Activated gamma-delta T cell (primary cell): ENCODE measurements at places on chromosomes 12 and 14.

- DNase-seq = no peak
Observed at GRCh38 chr14:82755923-82756322, 1222.3 kb upstream of the SEL1L start.

DNA sequence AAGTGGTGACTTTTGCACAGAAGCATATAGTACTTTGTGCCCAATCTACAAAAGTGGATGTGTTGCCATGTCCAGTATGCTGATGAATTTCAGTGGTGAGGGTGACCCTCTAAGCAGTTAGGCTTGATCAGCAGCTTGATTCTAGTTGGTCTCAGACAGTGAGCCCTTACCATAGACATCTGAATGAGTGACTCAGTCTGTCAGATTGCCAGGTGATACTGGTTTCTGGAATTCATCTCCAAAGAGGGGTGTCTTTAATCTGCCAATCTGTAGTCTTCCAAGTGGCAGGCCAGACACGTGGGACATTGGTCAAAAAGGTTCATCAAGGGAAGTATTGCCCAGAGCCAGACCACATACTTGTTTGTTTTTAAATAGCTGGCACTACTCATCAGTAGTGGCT, 187.4 kb upstream of the SLC16A7 start:
- no peak for DNase-seq

- DNase-seq = no peak
Observed at GRCh38 chr14:75340921-75341320, 62.3 kb downstream of the FOS start.

DNA sequence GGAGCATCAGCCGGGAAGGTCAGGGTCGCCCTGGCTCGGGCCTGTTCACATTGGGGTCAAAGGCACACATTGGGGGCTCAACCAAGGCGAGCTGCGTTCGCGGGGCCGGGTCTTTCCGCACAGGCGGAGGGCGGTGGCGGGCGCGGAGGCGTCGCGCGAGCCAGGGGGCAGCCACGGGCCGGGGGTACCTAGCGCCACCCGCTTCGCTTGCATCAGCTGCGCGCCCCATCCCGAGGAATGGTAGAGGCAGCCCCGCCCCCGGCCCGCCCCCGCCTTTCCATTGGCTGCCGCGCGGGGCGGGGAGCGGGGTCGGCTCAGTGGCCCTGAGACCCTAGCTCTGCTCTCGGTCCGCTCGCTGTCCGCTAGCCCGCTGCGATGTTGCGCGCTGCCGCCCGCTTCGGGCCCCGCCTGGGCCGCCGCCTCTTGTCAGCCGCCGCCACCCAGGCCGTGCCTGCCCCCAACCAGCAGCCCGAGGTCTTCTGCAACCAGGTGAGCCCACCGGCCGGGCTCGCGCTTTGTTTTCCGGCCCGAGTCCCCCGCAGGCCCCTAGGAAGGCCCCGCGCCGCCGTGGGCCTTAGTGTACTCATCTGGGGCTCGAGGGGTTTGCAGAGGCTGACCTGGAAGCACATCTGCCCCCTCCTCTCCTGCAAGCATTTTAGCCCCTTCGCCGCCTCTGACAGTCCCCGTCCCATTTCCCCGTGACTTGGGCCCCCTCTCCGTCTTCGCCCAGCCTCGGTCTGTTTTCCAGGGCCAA, at the start of gene ALDH2:
Gene ALDH2, plus strand, starts transcription at position 326 of the 754 bp plus-strand sequence. Its CDS starts 50 bp downstream, at position 376.
- peak; percentile 18 for DNase-seq

- DNase-seq = no peak
Observed at GRCh38 chr14:101197595-101198397, 294.3 kb upstream of the RTL1 start.
